ENCODE measurements at places on chromosomes 3 and 15.

DNA sequence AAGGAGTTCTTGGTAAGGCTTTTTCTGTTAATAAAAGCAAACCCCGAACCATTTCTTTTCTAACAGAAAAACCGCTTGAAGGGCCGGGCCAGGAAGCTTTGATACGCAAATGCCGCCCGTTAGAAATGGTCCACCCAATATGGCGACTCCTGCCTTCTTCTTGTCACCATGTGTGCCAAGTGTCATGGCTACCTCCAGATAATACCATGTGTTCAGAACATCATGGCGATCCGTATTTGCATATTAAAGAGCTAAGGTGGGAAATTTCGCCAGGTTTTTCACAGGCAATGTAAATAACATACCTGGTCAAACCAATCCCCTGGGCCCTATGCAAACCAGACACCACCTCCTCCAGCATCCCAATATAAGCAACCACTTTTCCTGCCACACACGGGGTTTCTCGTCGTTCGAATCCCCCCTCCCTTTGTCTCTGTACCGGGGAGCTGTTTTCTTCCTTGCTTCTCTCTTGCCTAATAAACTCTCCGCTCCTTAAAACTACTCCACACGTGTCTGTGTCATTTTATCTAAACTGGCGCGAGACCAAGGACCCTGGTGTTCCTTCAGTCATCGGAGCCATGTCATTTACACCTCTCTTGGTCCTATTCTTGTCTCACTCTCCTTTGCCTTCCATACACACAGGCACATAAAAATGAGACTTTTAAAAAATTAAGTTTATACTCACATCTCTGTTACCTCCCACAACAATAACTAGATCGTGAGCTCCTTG is 34.5 kb downstream of the NCEH1 start:
- H3K27ac ChIP-seq, result peak overlapping the region; percentile 44
- no peaks in the 10 kb centered on the region for H3K27me3 ChIP-seq
- H3K4me1 ChIP-seq, result peaks cover 27% of the 10 kb centered on the region
- H3K36me3 ChIP-seq, result no peaks in the 10 kb centered on the region

GRCh38 chr15:90160781-90161727 is 40.1 kb upstream of the SEMA4B start:
- H3K4me3 ChIP-seq, result no peak overlapping the region
- peaks cover 63% of the 10 kb centered on the region for H3K4me1 ChIP-seq
- peak overlapping the region; percentile 70 for H3K27ac ChIP-seq
- H3K36me3 ChIP-seq, result no peaks in the 10 kb centered on the region
- no peaks in the 10 kb centered on the region for H3K27me3 ChIP-seq

- peak overlapping the region; percentile 75 for H3K27ac ChIP-seq
- H3K27me3 ChIP-seq, result no peaks in the 10 kb centered on the region
- no peak overlapping the region for H3K4me3 ChIP-seq
- DNase-seq, result no peak
- H3K36me3 ChIP-seq, result peaks cover 5% of the 10 kb centered on the region
Observed at GRCh38 chr15:41926185-41927056, 32.6 kb upstream of the SPTBN5 start.

DNA sequence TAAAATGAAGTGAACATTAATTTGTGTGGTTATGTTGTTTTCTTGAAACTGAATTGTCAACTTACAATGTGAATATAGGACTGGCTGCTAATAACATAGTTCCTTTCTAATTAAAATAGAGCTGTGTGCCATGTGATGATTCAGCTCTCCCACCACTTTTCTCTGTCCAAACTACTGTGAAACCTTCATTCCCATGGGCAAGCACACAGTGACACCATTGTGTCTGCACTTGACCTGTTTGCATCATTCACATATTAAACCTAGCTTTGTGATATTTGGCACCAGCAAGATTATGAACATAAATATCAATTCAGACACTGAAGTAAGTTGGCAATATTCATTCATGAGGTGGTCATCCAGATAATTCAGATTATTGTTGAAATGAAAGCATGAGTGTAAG is 78.8 kb upstream of the TCF12 start:
- no peaks in the 10 kb centered on the region for H3K27me3 ChIP-seq
- H3K27ac ChIP-seq, result no peak overlapping the region
- DNase-seq, result no peak
- H3K4me1 ChIP-seq, result peaks cover 8% of the 10 kb centered on the region
- H3K36me3 ChIP-seq, result no peaks in the 10 kb centered on the region
- H3K4me3 ChIP-seq, result no peak overlapping the region

DNA sequence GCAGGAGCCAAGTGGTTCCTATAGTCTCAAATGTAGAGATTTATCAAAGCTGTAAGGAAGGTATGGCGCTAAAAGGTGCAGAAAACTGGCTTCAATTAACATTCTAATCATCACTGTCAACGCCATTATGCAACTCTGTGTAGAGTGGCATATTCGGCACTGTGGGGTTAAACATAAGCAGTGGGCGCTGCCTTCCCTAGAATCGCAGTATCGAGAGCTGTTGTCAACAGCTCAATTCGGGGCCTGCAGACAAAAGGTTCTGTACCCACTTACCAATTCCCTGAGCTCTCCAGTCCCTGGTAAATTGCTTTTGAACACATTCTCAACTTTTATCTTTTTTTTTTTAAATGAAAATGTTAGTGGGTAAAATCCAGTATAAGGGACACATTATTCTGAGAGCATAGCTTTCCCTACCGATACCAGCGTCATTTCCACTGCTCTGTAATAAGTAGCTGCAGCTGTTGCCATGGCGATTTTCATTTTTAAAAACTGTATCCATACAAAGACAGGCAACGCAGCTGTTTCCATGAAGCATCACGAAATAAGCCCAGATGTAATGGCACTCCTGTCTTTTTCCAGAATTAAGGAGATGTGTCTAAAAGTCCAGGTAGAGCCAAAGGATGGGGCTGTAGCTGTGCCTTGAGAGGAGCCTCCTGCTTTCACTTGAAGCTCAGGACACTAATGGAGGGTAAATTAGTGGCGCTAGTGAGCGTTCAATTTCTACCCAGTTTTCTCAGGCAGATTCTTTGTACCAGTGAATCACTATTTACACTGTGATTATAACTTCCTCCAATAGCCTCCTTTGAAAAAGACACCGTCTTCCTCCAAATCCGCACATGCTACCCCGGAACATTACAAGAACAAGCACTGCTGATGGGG is 250.3 kb downstream of the SLC9A9 start:
- no peaks in the 10 kb centered on the region for H3K27me3 ChIP-seq
- no peak overlapping the region for H3K4me3 ChIP-seq
- DNase-seq, result no peak
- peaks cover 4% of the 10 kb centered on the region for H3K4me1 ChIP-seq
- no peaks in the 10 kb centered on the region for H3K36me3 ChIP-seq
- H3K27ac ChIP-seq, result no peak overlapping the region

DNA sequence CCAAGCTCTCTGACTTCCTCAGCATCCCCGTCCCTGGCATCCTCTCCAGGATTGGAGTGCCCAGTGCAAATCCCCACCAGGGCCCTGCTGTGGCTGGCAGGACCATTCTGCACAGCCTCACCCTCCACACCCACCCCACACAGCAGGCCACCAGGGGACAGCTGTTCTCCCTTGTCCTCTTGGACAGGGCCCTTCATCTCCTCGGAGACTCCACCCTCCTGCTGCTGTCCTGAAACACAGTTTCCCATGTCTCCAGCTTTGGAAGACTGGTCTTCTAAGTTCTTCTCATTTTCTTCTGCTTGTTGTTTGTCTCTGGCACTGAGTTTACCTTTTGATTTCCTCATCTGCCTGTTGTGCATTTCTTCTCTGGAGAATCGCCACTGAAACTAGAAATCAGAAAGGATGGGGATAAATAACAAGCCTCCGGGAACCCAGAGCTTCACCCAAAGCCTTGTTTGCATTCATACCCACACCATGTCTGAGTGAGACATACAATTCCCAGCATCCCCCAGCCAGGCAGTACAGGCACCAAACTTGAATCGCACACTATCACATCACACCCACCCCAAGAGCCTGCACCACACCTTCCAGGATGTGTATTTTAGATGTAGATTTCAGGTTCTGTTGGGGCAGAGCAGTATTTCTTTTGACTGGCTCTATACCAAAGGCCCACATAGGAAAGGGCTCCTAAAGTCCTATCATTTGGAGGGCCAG is 52.0 kb downstream of the OXNAD1 start:
- H3K4me3 ChIP-seq, result no peak overlapping the region
- DNase-seq, result no peak
- no peaks in the 10 kb centered on the region for H3K27me3 ChIP-seq
- peaks cover 45% of the 10 kb centered on the region for H3K36me3 ChIP-seq
- H3K4me1 ChIP-seq, result peaks cover 8% of the 10 kb centered on the region

DNA sequence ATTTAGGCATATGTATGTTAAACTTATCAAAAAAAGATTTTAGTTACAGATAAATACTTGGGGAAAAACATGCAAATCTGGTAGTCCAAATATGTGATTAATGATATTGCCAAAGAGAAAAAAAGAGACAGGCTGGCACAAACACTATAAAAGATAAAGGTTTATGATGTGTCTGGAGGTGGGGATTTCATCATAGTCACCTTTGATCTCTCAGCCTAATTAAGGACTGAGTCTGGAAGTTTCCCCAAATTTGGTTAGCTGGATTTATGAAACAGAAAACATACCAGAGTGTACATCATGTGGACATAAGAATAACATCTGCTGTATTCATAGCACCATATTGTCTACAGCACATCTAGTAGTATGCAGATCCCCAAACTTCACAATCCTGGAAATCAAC is 157.0 kb downstream of the FGF12 start:
- no peaks in the 10 kb centered on the region for H3K4me1 ChIP-seq
- no peak overlapping the region for H3K27ac ChIP-seq
- H3K27me3 ChIP-seq, result no peaks in the 10 kb centered on the region
- no peak overlapping the region for H3K4me3 ChIP-seq
- no peaks in the 10 kb centered on the region for H3K36me3 ChIP-seq

DNA sequence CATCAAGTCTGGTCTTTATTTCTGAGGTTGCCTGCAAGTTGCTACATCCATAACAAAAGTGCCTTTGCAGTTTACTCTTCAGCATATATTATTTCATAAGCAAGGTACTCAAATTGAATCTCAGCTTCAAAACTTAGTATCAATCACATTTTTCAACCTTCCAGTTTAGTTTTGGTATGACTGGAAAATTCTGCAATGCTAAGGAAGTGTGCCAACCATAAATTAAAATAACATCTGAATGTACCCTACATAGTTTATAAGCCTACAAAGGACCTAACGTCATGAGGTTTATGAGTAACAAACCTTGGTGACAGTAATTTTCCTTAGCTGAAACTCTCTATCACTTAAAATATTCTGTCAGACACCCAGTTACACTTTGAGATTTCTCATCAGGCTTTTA is 62.8 kb downstream of the THBS1 start:
- H3K4me1 ChIP-seq, result peaks cover 14% of the 10 kb centered on the region
- H3K36me3 ChIP-seq, result no peaks in the 10 kb centered on the region
- H3K4me3 ChIP-seq, result no peak overlapping the region
- H3K27ac ChIP-seq, result no peak overlapping the region

GRCh38 chr3:60351481-60351880 is 899.8 kb downstream of the FHIT start:
- H3K4me3 ChIP-seq, result no peak overlapping the region
- no peaks in the 10 kb centered on the region for H3K27me3 ChIP-seq
- H3K4me1 ChIP-seq, result no peaks in the 10 kb centered on the region
- DNase-seq, result no peak
- no peak overlapping the region for H3K27ac ChIP-seq

DNA sequence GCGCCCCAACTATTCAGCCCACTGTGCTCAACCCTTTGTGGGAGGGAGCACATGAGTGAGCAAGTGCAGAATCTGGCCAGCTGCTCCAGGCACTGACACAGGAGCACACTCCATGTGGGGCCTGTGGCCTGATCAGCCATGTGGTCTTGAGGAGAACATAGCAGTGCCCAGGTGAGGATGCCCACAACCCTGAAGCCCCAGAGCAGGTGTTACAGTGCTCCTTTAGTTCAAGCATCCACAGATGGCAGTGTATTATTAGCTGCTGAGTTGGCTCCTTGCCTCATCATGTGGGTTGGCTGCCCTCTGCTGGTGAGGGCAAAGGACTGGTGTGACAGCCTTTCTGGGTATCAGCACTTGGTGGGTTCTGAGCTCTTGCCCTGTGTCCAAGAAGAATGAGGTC is 1588.2 kb downstream of the SI start:
- no peaks in the 10 kb centered on the region for H3K4me1 ChIP-seq
- no peaks in the 10 kb centered on the region for H3K36me3 ChIP-seq
- no peak for DNase-seq
- H3K4me3 ChIP-seq, result no peak overlapping the region
- H3K27ac ChIP-seq, result no peak overlapping the region
- no peaks in the 10 kb centered on the region for H3K27me3 ChIP-seq

GRCh38 chr3:44415421-44415820 is 62.0 kb downstream of the ZNF445 start:
- no peaks in the 10 kb centered on the region for H3K4me1 ChIP-seq
- no peaks in the 10 kb centered on the region for H3K36me3 ChIP-seq
- H3K27me3 ChIP-seq, result no peaks in the 10 kb centered on the region
- no peak overlapping the region for H3K4me3 ChIP-seq
- no peak for DNase-seq

GRCh38 chr3:132507657-132508056 is 89.4 kb upstream of the ACKR4 start:
- H3K27ac ChIP-seq, result no peak overlapping the region
- H3K4me3 ChIP-seq, result no peak overlapping the region
- DNase-seq, result no peak

GRCh38 chr15:74417225-74417624 is 16.5 kb downstream of the SEMA7A start:
- no peaks in the 10 kb centered on the region for H3K27me3 ChIP-seq
- DNase-seq, result no peak
- H3K4me3 ChIP-seq, result no peak overlapping the region
- H3K36me3 ChIP-seq, result peaks cover 2% of the 10 kb centered on the region
- H3K27ac ChIP-seq, result no peak overlapping the region

DNA sequence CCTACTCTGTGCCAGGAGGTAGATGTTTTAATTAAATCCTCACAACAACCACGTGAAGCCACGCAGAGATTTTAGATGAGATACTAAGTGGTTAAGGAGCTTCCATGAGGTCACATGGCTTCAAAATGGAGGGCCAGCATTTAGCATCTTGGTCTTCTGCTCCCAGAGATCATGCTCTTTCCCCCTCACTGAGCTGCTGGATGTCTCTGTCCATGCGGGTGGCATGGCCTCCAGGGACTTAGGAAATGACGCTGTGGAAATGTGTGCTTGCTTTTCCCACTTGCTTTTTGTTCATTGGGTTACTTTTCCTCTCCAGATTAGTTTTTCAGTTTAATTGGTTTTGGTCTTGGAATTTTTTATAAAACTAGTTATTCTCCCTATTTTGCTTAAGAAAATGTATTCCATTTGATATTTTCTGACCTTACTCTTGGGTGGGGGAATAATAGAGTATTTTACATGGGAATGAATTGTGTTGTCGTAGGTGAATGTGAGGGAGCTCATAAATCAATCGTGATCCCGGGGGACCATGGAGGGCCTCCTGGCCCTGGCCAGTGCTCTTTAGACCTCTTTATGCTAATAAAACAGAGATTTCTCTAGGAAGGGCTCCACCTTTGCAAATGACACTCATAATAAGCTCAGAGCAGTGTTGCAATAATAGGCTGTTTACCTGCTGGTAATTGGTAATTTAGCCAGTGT is 376.0 kb upstream of the ONECUT1 start:
- no peak for DNase-seq
- H3K27me3 ChIP-seq, result no peaks in the 10 kb centered on the region
- H3K36me3 ChIP-seq, result no peaks in the 10 kb centered on the region
- no peak overlapping the region for H3K27ac ChIP-seq

GRCh38 chr3:72702997-72703396 is 145.2 kb downstream of the SHQ1 start:
- H3K4me3 ChIP-seq, result no peak overlapping the region
- no peaks in the 10 kb centered on the region for H3K36me3 ChIP-seq
- no peak for DNase-seq
- no peaks in the 10 kb centered on the region for H3K4me1 ChIP-seq
- no peak overlapping the region for H3K27ac ChIP-seq

All from suprapubic skin (tissue), 4 donors.